ENCODE measurements at places on chromosomes 6 and 20. TPM values are rescaled to one million over a fixed set of nuclear protein-coding genes. Genes with fewer than 3 reads are reported as not detected.
A peak's percentile ranks its signal among the peaks of the same experiment; 100 is the strongest.

- no peaks in the 10 kb centered on the region for H3K27me3 ChIP-seq
- H3K27ac ChIP-seq: no peak overlapping the region
- H3K4me3 ChIP-seq: no peak overlapping the region
Observed at GRCh38 chr6:131175564-131175963, 40.3 kb downstream of the AKAP7 start.

DNA sequence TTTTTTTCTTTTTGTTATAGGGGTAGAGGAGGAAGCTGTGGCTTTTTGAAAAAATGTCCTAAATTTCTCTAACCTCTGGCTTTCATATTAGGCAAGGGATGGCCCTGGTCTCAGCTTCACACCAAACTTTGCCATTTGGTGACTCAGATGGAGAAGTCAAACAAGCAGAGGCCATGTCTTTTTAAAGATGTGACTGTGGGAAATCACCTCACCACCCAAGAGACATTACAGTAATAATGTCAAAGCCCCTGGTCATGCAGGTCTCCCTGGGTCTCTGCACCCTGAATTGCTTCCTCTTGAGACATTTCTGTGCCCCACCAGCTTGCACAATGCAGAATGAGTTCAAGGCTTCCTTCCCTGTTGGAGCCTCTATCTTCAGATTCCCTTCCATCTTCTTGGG lies 39.5 kb upstream of the ADGRF5 start:
- H3K27me3 ChIP-seq: peaks cover 3% of the 10 kb centered on the region
- no peak overlapping the region for H3K27ac ChIP-seq
- H3K36me3 ChIP-seq: no peaks in the 10 kb centered on the region
- no peak overlapping the region for H3K4me3 ChIP-seq
- H3K4me1 ChIP-seq: no peaks in the 10 kb centered on the region
- DNase-seq: no peak

GRCh38 chr6:40395066-40395697 lies 192.0 kb downstream of the LRFN2 start:
- H3K36me3 ChIP-seq: peaks cover 5% of the 10 kb centered on the region
- H3K4me3 ChIP-seq: no peak overlapping the region
- no peak overlapping the region for H3K27ac ChIP-seq

The C6orf132 gene
- 0.06 TPM for polyA plus RNA-seq

DNA sequence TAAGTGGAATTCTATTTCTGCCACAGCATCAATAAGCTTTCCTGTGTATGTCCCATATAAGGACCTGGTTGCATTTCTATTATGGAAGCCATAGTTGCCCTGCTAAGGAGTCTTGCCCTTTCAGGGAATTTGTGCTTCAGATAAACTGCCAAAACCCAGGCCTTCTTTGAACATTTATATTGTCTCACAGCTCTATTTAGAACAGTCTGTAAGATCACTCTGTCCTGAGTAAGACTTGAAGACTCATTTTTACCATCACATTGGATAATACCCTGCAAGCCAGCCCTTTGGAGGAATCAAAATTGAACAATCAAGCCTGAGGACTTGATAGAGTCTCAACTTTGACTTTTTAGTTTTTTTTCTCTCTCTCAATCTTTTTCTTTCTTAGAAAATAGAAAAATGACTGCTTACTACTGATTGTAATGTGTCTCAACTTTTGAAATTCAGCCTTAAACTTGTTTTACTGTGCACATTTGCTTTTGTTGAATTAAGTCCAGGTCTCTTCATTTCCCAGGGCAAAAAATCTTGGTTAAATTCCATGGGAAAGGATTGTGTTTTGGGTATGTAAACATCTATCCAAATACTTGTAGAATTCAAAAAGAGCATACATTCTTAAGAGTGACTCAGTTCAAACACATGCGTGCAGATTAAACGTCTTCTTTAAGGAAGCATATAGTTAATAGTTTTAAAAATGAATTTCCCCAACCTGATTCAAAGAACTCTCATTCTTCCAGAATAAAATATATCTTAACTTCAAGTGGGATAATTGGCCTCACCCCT lies 91.2 kb downstream of the PLCB1 start:
- DNase-seq: no peak
- H3K4me3 ChIP-seq: no peak overlapping the region
- H3K36me3 ChIP-seq: peaks cover 6% of the 10 kb centered on the region
- H3K27ac ChIP-seq: no peak overlapping the region
- H3K4me1 ChIP-seq: peaks cover 35% of the 10 kb centered on the region

The PLCB4 gene
- polyA plus RNA-seq: not detected

DNA sequence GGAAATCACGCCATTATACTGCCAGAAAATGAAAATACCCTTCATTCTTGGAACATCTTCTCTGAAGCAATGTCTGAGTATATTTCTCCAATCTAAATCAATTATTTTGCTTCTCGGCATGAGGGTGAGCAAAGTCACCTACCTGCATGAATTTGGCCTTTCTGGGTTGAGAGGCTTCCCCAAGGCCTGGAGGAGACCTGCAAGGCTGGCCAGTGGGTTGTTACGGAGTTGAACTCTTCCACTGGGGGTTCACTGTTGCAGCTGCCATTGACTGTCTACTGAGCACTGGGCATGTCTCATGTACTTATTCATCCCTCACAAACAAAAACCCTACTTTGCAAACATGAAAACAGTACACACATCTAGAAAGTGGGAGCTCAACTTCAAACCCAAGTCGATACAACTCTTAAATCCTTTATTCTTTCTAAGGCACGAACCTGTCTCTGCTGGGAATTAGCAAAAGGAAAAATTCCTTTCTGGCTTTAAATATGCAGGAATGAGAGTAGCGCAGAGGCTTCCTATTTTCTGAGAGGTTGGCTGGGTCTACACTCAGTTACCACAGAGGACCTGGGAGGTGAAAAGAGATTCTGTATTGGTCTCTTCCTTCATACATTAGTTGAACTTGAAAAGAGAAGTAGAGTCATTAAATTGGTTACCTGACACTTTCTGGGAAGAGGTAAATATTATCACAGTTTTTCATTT lies 87.6 kb upstream of the SGK1 start:
- DNase-seq: no peak
- H3K27me3 ChIP-seq: peaks cover 2% of the 10 kb centered on the region
- no peaks in the 10 kb centered on the region for H3K4me1 ChIP-seq
- no peak overlapping the region for H3K27ac ChIP-seq

GRCh38 chr20:31746068-31746878 lies 7.2 kb downstream of the TPX2 start:
- no peak for DNase-seq
- peaks cover 8% of the 10 kb centered on the region for H3K4me1 ChIP-seq
- no peak overlapping the region for H3K4me3 ChIP-seq
- peaks cover 3% of the 10 kb centered on the region for H3K27me3 ChIP-seq
- no peak overlapping the region for H3K27ac ChIP-seq
- H3K36me3 ChIP-seq: no peaks in the 10 kb centered on the region

DNA sequence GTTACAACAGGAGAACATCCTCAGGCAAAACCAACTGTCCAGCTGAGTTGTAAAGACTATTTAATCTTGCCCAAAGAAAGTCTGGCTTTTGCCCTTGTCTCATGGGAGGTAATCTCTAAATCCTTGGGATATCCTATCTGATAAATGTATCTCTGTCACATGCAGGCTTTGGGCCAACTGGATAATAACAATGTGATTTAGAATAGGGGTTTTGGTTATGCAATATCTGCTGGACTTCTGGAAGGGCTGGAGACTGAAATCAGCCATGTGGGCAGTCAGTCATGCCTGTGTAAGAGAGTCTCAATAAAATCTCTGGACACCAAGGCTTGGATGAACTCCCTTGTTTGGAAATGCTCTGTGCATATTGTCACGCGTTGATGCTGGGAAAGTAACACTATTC lies 56.3 kb upstream of the PRL start:
- no peaks in the 10 kb centered on the region for H3K4me1 ChIP-seq
- no peak overlapping the region for H3K27ac ChIP-seq
- no peaks in the 10 kb centered on the region for H3K27me3 ChIP-seq
- no peak for DNase-seq
- peaks cover 3% of the 10 kb centered on the region for H3K36me3 ChIP-seq

DNA sequence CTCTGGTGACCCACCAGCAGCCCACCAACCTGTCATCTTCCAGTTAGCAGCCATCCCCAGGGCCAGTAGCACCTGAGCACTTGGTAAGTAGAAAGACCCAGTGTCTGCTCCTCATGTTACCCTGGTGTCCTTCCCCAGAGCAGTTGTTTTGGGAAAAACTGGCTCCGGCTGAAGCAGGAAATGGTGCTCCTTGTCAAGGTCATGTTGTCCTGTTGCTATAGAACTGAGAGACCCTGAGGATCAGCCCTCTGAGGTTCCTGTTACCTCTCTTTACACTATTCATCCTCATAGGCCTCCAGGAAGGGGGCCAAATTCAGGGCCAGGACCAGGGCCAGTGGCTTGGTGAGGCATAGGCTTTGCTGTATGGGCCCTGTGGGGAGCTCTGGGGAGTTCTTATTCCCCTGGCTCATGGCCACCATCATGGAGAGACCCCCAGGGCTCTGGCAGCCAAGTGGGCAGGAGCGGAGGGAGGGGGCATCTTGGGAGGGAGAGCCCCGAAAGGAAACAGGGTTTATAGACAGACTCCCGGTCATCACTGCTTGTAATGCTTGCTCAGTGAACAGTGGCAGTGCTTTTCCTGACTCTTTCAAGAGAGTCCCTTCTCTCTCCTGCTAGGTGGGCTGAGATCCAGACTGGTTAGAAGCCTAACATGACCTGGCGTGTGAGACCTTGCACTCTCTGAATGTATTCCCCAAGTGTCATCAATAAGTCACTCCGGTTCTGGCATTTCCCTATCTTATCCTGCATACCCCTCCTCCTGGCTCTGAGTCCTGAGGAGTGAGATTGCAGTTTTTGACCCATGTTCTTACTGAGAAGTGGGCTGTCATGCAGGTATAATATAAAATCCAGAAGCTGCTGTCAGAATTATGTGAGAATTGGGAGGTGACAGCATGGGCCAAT lies 50.7 kb downstream of the PPARD start:
- no peak for DNase-seq
- H3K36me3 ChIP-seq: peaks cover 20% of the 10 kb centered on the region
- peak overlapping the region; percentile 90 for H3K27ac ChIP-seq
- H3K4me3 ChIP-seq: no peak overlapping the region

The CCR6 gene
- polyA plus RNA-seq: 1.8 TPM

- DNase-seq: peak; percentile 17
- H3K27me3 ChIP-seq: peaks cover 3% of the 10 kb centered on the region
- H3K4me1 ChIP-seq: peaks cover 12% of the 10 kb centered on the region
- H3K27ac ChIP-seq: no peak overlapping the region
- no peaks in the 10 kb centered on the region for H3K36me3 ChIP-seq
Observed at GRCh38 chr6:43454696-43455530, 435 bp downstream of the DLK2 start.

- peaks cover 2% of the 10 kb centered on the region for H3K27me3 ChIP-seq
- H3K4me3 ChIP-seq: no peak overlapping the region
- no peak overlapping the region for H3K27ac ChIP-seq
- peaks cover 11% of the 10 kb centered on the region for H3K4me1 ChIP-seq
Observed at GRCh38 chr20:19929481-19930145, 87.5 kb upstream of the NAA20 start.
